ENCODE measurements at places on chromosomes 16 and 17.

DNA sequence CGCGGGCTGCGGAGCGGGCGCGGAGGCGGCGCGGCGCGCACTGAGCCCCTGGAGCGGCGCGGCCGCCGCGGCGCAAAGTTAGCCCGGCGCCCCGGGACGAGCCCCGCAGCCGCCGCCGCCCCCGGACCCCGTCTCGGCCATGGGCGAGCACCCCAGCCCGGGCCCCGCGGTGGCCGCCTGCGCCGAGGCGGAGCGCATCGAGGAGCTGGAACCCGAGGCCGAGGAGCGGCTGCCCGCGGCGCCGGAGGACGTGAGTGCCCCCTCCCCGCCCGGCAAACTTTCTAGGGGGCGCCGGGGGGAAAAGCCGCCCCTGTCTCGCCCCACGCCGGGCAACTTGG, 388 bp downstream of the RHBDL3 start:
- no peak for DNase-seq

- no peak for DNase-seq
Measured at GRCh38 chr17:6261466-6261865, 173.5 kb downstream of the AIPL1 start.

DNA sequence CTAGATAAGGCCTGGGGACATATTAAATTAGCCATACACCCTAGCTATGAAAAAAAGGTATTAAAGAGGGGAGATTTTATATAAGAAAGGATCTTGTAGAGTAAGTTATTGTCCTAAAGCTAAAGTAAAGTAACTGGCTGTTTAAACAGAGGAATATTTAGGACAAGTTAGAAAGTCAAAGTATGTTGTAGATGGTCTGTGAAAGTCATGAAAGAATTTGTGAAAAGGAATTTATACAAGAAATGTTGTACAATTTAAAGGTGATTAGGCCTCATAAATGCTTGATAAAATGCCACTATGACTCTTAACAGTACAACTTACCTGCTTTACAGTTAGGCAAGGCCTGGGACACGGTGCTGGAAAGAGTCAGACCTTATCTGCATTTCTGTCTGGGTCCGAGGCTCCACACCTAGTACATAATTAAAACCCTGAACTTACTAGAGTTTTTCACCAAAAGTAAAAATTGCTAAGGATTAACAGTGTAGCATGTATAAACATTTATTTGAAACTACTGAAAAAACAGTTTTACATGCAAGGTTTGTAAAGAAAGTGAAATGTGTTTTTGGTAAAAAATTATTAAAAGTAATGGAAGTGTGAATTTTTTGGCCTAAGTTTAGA, 445.3 kb upstream of the TOM1L1 start:
- DNase-seq, result no peak

- DNase-seq, result peak; percentile 38
Measured at GRCh38 chr17:64020056-64020766, at the start of gene ICAM2. ICAM2 (minus strand) TSS chr17:64020633; CDS start chr17:64006691, 13,942 bp downstream.

GRCh38 chr16:89071686-89072547, 21.7 kb upstream of the ACSF3 start:
- no peak for DNase-seq

DNA sequence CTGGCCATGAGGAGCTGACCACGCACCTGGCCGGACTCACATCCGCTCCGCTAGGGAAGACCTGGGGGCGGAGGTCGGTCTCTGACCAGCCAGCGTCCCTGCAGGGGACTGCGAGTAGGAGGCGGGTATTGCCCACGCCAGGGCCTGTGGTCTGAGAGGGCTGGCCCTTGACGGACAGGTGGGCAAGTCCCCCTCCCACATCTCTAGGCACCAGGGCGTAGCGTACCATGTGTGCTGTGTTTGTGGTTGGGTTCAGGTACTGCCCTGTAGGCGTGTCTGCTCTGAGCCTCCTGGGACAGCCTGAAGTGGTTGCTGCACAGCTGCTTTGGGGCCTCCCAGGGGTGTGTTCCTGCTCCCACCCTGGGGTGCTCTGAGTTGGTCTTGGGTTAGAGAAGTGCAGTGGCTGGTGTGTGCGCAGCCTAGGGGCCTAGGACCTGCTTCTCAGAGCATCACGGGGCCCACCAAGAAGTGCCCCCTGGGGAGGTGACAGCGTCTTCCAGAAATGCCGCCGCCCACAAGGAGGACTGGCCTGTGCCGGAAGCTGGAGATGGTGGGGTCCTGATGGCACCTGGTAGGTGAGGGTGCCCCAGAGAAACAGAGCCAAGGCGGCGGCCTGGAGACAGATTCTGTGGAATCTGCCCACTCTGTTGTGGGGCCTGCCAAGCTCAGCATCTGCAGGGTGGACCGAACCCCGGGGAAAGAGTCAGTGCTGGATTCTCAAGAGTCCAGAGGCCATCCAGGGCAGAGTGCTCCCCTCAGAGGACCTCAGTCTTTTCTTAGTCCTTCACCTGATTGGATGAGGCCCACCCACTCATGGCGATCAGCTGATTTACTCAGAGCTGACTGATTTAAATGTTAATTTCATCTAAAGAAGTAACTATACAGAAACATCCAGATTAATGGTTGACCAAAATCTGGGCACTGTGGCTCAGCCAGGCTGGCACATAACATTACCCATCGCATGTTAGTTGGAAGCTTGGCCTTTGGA, 48.3 kb downstream of the WDR45B start:
- no peak for DNase-seq

- DNase-seq, result no peak
Measured at GRCh38 chr16:65831903-65832666, 534.4 kb upstream of the CDH5 start.

GRCh38 chr17:81966343-81967243, 5.6 kb upstream of the NOTUM start:
- DNase-seq, result no peak

- no peak for DNase-seq
Measured at GRCh38 chr17:57114085-57114673, 29.1 kb downstream of the AKAP1 start.

- no peak for DNase-seq
Measured at GRCh38 chr17:50423553-50424159, 2.4 kb upstream of the ACSF2 start.

GRCh38 chr17:15392326-15392741, 50.9 kb upstream of the TEKT3 start:
- no peak for DNase-seq

DNA sequence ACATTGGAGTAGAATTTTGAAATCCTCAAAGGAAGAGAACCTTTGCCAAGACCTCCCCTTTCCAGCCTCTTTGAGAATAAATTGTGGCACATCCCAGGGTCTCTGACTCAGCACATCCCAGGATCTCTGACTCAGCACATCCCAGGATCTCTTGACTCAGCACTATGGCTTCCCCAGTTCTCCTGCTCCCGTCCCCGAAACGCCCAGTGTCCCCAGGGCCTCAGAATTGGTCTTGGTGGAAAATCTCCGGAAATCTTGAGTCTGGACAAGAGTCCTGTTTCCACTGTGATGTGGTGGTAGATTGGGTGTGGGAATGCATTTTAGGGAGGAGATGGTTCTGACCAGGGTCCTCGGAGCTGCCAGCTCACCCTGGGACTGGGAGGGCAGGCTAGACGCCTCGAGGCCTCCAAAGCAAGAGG, 19.2 kb downstream of the PLXDC1 start:
- no peak for DNase-seq

DNA sequence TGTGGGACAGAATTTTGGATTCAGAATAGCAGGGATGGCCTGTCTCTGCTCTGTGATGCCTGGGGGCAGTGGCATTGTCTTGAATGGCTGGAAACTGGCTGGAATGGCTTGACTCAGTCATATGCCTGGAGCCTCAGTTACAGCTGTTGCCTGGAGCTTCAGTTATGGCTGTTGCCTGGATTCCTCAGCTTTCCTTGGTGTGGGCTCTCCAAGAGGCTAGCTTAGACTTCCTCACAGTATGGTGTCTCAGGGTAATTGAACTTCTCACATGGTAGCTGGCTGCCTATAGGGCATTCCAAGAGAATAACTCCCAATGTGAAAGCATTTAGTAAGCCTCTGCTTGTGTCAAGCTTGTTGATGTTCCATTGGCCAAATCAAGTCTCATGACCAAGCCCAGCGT, 21.1 kb downstream of the KRT23 start:
- DNase-seq, result no peak

DNA sequence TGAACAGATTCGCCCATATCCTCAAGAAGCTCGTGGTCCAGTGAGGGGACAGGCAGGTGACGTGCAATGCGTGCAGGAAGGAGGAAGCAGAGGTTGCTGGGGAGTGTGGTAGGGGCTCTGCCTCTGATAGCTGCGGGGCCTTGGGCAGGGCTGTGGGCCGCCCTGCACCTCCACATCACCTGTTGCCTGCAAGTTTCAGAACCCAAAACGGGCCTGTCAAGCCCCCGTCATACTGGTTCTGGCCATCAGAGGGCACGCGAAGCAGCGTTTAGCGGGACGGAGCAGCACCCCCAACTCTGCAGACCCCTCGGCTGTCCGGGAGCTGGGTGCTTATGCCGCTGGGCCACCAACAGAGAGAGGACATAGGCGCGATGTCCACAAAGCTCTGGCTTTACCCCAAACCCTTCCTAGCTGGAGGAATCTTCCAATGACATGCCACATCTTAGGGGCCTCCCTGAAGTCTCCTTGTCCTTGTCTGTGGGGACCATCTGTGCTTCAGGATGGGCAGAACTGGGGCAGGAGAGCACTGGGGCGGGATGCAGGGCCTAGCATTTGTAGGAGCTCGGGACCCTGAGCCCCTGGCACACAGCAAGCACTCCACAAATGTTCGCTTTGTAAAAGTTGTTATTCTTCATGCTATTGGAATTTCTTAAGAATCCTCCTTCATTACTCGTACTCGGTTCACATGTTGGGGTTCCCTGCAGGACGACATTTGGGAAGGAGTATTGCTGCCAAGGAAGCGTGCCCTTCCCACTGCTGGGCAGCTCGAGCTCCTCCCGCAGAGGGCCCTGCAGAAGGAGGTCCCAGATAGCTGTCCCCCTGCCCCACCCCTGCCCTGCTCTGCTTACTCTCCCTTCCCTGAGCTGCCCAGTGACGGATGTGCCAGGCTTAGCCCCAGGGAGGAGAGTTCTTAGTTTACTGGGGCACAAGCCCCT, 64.3 kb downstream of the CNGB1 start:
- DNase-seq, result no peak

GRCh38 chr16:85138825-85139627, 26.8 kb upstream of the CIBAR2 start:
- DNase-seq, result no peak

DNA sequence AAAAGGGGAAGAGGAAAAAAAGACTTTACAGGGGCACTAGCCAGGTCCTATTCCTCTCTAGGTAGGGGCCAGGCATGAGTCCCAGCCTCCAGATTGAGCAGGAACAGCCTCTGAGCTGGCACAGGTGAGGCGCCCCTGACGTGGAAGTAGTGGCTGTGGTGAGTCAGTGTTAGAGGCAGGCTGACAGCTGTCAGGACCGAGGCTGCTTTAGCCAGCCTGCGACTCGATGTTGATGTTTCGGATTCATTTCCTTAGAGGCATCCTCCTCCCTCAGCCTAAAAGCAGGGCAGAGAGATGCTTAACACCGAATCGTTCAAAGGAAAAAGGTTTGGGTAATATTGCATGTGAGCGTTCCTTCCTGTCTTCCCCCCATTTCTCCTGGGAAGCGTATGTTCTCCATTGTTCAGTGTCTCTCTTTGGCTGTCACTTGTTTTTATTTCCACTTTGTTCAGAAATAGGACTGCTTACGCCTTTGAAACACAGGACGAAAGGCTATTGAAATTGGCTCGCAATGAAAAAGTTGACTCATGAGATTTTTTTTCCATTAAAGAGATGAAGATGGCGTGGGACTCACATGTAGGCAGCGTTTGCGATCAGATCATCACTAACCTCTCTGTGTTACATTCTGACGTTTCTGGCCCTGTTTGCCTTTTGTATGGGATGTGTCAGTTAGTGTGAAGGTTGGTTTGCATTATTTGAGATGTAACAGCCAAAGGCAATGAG, 1.3 kb downstream of the KIAA0513 start:
- no peak for DNase-seq

- DNase-seq, result no peak
Measured at GRCh38 chr17:336110-337021, 16.2 kb downstream of the RPH3AL start.

- no peak for DNase-seq
Measured at GRCh38 chr17:79690466-79690865, 40.3 kb upstream of the ENPP7 start.

DNA sequence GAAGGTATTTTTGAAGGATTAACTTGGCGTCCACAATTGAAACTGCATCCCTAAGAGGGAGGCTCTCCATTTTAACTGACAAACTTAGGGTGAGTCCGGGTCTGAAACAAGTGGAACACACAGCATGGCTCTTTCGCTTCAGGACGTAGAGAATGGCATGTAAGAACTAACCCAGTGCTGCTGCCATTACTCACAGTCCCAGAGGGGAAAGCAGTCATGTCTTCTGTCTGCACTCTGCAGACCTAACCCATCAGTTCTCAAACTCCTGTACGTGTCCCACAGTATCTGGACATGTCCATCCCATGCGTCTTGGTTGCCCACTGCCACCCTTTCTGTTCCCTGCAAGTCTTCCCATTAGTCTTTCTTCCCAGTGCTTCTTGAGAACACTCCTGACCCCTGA, 563 bp downstream of the ST6GALNAC1 start:
- no peak for DNase-seq

GRCh38 chr17:27511168-27511883, 55.1 kb downstream of the KSR1 start:
- DNase-seq, result no peak

GRCh38 chr16:77469634-77470033, 34.8 kb upstream of the ADAMTS18 start:
- DNase-seq, result no peak

DNA sequence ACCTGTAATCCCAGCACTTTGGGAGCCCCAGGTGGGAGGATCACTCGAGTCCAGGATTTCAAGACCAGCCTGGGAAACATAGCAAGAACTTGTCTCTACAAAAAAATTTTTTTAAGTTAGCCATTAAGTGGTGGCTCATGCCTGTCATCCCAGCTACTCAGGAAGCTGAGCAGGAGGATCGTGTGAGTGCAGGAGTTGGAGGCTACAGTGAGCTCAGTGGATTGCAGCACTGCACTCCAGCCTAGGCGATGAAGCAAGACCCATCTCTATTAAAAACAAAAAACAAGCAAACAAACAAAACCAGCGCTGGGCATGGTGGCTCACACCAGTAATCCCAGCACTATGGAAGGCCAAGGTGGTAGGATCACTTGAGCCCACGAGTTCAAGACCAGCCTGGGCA, 38.0 kb downstream of the HEATR3 start:
- DNase-seq, result no peak

- no peak for DNase-seq
Measured at GRCh38 chr17:17840751-17841591, 4.2 kb upstream of the SREBF1 start.

GRCh38 chr17:50956750-50957523, 90.8 kb upstream of the TOB1 start:
- no peak for DNase-seq

DNA sequence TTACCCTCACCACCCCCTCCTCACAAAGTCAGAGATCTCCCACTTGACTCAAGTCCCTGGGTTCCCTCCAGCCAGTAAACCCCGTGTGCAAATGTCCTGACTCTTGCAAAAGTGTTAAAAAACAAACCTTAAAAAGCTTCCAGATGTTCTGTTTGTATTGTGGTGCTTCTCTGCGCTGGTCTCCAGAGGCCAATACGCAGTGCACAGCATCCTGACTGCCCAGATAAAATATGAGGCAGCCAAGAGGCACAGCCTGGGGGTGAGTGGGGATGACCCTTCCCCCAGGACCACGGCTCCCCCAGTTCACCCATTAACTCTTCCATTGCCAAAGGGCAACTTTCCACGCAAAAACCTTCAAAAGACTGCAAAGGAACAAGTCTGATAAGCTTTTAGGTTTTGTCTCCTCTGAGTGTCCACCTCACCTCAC, 291.8 kb downstream of the SOX9 start:
- DNase-seq, result no peak

Measured in esophagus squamous epithelium (tissue), 5 donors.